ENCODE measurements at places on chromosomes 1 and 21.

DNA sequence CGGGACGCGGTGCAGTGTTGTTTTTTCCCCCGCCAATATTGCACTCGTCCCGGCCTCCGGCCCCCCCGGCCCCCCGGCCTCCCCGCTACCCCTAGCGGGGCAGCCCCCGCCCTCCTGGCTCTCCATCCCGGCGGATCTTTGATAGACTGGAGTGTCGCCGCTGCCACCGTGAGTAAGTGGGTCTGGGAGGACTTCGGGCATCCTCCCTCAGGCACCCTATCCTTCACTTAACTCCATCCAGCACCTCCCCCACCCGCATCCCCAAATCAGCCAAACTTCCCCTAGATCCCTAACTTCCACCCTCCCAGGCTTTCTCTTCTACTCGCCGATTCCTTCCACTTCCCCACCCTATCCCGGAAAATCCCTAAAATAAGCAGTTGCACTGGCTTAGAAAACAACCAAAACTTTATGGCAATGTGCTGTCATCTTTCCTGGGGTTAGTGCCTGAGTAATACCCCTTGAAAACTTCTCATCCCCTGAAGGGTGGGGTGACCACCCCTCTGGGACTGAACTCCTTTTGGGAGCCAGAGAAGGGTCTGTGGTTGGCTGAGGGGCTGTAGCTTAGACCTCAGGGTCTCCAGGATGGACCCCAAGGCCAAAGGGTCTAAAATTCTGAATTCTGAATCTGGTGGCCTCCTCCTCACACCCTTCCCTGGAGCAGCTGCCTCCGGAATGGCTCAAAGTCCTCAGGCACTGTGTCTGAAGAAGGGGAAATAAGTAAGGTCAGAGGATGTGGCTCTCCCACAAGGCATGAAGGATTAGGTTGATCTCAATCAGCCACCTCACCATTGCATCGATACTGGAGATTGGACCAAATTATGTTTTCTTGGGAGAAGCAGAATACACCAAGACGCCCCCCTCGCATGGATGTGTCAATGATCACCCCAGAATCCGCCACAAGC lies 12.2 kb downstream of the THBS3 start:
- DNase-seq: no peak

- DNase-seq: no peak
These were observed 69.8 kb upstream of the BEND5 start for GRCh38 chr1:48846441-48846840.

DNA sequence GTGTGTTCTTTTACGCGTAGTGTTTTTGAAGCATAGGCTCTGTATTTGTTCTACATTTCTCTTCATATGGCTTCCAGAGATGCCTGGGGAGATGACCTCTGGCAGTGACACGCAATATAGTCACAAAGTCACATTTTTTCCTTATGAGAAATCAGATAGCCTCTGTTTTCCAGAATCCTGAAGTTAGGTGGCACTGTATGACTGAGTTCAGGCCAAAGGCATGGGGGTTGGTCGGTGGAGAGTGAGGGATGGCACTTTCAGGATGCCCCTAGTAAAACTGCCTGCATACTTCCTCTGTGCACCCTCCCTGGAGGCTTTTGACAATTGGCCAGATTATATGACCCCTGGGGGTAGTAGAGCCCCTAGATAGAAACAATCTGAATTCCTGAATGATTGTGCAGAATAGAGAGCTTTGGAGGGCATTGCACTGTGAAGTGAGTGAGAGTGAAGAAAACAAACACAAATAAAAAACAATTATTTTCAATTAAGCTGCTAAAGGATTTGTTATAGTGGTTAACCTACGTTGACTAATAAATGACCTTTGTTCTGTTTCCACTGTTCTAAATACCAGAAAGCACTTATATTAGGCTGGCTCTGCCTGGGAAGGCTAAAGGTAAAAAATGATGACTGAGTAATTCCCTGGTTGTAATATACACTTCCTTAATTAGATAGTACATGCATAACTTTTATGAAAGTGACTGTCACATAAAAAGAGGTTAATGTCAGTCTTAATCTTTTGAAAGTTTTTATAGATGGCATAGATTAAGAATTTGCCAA lies 1660.8 kb downstream of the PLA2G4A start:
- no peak for DNase-seq

DNA sequence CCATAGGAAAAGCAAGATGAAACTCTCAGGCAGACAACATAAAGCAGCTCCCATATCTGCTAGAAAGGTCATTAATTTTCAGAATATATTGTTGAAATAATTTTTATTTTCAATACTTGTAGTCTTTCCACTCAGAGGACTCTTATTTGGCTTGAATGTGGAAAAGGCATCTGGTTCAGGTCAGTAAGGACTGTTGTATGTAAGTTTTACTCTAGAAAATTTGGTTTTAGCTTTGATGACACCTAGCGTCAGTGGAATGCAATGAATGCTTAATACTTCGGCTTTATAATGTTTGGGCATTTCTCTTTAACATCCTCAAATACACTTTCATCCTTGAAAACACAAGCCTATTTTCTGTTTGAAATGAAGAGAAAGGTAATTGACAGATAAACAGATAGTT lies 63.3 kb downstream of the LRRC40 start:
- peak; percentile 25 for DNase-seq

DNA sequence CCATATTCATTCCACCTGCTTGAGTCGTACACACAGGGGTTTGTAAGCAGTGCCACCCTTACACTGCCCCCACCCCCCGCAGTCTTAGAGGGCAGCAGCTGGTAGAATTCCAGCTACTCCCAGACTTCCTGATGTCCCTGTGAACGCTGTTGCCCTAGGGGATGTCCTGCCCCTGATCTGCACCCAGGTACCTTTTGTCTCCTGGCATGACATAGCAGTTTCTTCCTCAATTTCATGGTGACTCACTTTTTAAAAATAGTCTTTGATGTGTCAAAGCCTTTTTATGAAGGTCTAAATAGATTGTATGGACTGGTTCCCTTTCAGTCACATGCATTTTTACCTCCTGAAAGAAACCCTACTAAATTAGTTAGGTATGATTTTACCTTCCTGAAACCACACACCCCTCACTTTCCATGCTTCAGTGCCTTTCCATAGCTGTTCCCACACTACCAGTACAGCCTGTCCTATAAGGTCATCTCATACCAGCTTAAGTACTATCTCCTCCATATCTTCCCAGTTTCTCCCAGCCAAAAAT lies 76.4 kb downstream of the ST3GAL3 start:
- peak; percentile 34 for DNase-seq

- DNase-seq: peak; percentile 59
These were observed 4.0 kb downstream of the STPG1 start for GRCh38 chr1:24409535-24409934.

DNA sequence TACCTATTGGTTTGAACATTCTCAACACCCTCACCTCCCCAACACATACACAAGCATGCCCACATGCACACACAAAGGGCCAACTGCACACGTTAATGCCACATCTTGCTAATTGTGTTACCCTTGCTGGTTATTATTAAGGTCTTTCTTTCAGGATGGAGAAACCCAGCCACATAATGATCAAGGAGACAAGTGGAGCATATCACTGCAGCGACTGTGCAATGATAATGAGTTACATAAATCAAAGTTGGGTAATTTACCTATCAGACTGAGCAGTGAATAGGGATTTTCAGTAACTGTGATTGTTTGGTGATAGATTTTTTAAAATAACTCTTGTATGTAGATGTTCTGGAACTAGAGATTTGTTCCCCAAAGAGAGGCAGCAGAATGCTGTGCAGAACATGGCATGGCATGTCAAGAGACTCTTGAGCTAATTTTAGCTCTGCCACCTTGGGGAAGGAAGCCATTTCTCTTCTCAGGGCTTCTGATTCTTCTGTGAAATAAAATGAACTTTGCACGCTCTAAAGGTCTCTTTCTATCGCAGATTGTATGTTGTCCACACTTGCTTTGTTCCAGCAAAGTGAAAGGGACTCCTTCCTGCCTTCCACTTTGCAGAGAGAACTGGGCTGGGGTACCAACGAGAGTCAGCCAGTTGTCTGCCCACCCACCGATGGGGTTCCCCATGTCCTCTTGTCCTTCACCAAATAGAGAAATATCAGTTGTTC lies 126.0 kb upstream of the CAMK1G start:
- DNase-seq: no peak

GRCh38 chr1:85295654-85296053 lies 19.2 kb upstream of the BCL10 start:
- DNase-seq: no peak

DNA sequence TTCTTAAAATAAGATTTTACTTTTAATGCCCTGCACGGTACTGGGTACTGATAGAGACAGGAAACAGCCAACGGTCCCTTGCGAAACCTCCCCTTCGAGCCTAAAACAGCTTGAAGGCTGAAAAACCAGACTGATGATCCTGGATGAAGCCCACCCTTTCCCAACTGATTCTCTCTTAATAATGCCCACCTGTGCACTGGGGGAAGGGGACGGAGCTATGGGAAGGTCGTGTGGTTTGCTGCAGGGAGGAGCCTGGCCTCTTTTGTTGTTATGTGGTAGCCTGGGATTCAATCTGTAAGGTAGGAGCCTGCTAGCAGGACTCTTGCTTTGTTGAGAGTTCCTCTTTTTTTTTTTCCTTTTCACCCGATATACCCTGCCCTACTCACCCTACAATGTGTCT lies 25.6 kb downstream of the SAMSN1 start:
- DNase-seq: no peak

- peak; percentile 73 for DNase-seq
These were observed 50.4 kb upstream of the IFFO2 start for GRCh38 chr1:19006837-19007271.
